Stimulated activated CD8-positive, alpha-beta memory T cell treated with anti-CD3 and anti-CD28 coated beads, Interleukin-4, amount 100 ng/mL, for 4 hours (primary cell): ENCODE measurements at places on chromosomes 2 and 18.

DNA sequence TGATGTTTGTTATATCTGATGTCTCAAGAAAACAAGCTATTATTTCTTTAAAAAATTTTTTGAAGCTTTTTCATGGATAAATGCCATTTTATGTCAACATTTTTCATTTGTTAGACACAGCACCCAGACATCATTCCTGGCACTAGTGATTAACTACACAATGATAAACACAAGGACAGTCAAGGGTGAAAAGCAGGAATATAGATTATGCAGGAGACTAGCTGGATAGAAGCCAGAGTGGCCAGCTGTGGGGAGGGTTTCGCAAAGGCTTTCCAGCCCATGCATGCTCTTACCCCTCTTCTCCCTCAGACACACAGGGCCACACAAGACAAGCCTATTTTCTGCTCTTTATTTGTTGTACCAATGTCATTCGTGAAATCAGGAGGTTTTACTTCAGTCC is 127.1 kb upstream of the TTC39C start:
- no peak for DNase-seq

GRCh38 chr2:16746833-16747232 is 81.2 kb upstream of the CYRIA start:
- DNase-seq, result no peak

DNA sequence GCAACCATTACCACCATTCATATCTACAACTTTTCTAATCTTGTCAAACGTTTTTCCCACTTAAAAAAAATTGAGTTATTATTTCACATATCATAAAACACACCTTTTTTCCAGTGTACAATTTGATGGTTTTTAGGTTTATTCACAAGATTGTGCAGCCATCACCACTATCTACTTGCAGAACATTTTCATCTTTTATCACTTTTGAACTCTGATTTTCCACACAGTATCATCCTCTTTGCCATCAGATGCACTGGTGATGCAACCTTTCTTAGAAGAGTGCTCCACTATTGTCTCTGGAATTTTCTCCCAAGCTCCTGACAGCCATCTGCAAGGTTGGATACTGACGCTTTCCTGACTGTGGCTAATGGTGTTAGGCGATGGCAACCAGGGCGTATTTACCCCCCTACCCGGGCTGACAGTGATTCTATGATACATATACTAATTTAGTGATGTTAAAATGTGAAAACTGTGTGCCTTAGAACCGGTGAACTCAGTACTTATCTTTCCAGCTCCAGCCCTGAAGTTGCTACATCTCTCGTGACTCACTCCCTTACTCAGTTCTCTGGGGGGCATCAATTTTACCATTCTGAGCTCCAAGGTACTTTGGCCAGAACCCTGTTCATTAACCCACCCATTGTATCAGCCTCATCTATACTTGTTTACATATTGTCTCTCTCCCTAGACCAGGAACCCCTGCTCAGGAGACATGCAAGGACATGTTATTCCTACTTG is 105.4 kb upstream of the SPRED2 start:
- no peak for DNase-seq

DNA sequence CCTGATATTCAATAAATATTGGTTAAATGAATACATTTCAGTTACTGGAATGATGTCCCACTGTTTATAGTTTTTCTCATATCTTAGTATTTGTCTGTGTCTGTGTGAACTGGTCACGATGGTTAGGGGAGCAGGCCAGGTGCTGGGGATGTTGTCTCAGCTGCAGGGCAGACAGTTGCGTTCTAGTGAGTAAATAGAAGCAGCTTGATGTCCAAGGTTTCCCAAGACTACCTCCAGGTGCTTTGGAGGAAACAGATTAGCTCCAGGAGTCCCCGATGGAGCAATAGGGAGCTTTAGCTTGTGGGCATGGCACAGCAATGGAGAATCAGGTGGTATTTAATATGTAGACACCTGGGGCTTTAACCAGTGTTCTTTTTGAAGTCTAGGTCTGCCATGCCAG is 75.5 kb downstream of the GULP1 start:
- no peak for DNase-seq

DNA sequence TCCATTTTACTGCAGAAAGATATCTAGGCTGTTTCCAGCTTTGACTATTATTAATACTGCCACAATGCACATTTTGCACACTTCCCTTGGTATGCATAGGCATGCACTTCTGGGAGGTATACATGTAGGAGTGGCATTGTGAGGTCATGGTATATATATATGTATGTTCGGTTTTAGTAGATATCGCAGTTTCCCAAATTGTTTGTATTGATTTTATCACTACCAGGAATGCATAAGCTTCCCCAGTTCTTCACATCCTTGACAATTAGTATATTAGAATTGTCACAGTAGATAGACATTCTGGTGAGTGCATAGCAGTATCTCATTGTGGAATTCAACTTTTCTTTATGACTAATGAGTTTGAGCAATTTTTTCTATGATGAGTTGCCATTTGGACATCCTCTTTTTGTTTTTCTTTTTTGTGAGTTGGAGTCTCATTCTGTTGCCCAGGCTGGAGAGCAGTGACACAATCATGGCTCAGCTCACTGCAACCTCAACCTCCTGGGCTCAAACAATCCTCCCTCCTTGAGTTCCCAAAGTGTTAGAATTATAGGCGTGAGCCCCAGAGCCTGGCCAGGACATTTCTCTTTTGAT is 4.2 kb upstream of the GRB14 start:
- no peak for DNase-seq

GRCh38 chr2:110113961-110114591 is 1.5 kb downstream of the MALL start:
- DNase-seq, result no peak

GRCh38 chr18:25726298-25726697 is 364.1 kb downstream of the SS18 start:
- DNase-seq, result no peak

GRCh38 chr2:165757906-165758675 is 36.0 kb downstream of the GALNT3 start:
- no peak for DNase-seq

DNA sequence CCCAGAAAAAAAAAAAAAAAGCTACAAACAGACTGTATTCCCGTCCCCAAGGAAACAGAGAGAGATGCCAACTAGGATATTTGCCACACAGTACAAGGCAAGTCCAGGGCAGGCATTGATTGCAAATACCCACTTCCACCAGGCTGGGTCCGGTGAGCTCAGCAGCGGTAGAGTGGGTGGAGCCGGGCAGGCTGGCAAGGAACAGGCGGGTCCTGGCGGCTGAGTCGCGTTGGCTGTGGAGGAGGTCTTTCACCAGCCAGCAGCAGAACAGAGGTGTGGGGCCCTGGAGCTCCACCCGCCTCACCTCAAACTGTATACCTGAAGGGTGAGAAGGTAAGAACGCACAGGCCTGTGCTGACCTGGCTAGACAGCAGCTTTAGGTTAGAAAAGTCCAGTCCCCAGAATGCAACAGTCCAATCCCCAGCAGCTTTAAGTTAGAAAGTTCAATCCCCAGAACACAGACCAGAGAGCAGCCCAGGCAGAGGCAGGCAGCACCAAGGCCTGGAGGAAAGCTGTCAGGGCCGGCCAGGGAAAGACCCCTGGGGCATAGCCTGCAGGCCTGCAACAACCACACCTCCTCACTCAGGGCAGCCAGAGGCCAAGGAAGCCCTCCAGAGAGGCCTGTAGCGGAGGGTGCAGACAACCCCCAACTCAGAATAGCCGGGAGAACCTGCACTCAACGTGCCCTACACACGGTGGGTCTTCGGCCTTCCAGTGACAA is 21.9 kb upstream of the MTERF4 start:
- DNase-seq, result no peak

DNA sequence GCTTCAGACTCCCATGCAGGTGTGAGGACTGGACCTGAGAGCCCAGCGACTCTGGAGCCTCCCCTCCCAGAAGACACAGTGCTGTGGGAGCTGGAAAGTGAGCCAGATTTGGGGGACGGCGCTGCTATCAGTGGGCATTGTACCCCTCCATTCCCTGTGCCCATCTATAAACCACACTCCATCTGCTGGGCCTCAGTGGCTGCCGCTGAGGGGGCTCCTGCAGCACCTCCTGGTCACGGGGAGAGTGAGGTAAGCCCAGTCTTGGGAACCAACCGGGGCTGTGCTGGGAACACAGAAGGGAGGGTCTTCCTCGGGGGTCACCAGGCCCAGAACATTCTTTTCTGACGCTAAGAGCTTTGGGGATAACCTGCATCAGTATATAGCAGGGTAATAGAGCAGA is 9.5 kb downstream of the PSD4 start:
- no peak for DNase-seq

DNA sequence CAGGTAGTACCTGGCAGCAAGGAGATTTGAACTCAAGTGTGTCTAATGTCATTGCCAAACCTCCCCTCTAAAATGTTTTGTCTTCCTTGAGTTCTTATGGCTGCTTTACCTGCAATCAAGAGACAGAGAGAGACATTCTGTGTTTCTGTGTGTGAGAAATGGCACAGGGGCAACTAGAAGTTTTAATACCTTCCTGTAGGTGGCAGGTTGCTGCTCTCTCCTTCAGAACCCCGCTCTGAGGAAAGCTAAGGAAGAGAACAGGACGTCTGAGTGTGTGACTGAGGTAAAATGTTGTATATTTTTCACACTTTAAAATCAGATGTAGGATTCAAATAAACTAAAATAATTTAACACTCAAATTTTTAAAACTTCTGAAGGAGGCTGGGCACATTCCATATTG is 19.2 kb downstream of the DTNA start:
- no peak for DNase-seq

DNA sequence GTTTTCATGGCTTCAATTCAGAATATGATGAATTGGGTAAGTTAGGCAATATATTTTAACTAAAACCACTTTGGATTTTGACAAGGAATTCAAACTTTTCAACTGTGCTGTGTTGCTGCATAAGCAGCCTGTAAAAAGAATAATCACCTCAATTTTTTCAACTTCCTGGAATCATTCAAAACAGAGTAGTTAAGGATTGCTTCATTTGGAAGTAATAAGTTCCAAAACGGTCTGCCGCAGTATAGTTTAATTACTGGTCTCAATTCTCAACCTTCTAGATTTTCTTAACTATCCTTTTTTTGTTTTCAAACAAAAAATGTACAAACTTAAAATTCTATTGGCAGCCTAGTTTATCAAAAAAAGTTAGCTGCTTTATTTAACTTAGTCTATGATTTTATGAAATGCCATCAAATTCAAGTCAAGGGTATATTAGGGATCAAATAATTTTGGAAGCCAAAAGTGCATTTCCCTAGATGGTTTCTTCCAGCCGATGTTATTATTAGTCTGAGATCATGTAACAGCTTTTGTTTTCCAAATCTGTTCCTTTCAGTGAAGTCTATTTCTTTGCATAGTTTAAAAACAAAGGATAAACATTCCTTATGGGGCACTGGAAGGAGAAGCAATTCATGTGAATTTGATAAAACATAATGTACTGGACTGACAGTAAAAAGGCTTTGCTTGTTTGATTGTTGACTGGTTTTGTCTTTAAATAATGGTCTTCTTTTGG is 76.1 kb upstream of the ETAA1 start:
- no peak for DNase-seq

DNA sequence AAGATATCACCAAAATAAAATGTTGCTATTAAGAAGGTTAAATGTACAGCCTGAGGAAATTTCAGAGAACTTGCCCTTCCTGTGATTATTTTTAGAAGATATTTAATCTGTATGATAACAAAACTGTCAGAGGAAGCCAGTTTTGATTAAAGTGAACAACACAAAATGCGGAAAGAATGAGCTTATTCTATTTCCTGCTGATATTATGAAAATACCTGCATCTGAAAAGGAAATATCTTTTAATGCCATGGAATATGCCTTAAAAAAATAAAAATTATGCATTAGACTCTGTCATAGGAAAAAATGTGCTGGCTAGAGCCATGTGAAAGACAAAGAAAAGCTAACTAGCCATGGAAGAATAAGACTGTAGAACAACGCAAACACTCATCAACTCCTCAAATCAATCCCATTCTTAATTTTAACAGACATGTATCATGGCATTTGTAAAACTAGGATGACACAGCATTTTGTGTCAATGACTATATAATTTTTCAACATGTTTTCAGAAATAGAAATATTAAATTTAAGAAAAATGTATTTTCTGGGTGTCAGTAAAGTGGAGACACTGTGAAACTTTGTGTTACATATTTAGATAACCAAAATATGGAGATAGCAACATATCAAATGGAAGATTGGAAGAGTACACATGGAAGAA is 1768.2 kb downstream of the SUCLG1 start:
- DNase-seq, result no peak

- DNase-seq, result no peak
Measured at GRCh38 chr2:144459937-144460336, 60.0 kb downstream of the ZEB2 start.

DNA sequence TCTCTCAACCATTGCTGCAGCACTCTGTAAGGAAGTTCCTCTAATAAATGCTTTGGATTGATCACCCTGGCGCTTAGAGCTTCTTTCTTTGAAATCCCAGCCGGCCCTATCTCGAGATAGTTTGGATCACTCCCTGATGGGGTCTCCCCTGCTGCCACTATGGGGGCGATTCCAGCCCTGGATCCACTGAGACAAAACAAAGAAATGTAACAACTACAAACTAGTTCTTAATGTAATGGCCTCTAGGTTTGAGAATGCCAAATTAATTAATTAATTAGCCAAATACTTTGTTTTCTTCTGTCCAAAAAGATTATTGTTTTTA is 15.2 kb downstream of the SRSF7 start:
- DNase-seq, result no peak

DNA sequence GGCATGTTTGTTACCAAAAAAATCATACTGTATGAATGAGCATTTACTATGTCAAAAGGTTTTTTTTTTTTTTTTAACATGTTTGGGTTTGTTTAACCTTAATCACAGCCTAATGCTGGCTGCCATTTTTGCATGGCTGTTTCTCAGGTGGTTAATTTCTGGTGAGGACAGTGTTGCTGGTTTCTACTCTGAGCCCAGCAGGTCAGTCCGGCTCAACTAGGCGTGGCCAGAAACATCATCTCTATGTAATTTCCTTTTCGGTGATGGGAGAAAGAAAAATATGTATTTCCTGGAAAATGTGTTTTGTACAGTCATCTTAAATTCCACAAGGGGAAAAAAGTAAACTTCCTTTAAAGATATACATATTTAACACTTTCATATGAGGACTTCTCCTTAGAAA is 24.9 kb upstream of the BZW1 start:
- no peak for DNase-seq

DNA sequence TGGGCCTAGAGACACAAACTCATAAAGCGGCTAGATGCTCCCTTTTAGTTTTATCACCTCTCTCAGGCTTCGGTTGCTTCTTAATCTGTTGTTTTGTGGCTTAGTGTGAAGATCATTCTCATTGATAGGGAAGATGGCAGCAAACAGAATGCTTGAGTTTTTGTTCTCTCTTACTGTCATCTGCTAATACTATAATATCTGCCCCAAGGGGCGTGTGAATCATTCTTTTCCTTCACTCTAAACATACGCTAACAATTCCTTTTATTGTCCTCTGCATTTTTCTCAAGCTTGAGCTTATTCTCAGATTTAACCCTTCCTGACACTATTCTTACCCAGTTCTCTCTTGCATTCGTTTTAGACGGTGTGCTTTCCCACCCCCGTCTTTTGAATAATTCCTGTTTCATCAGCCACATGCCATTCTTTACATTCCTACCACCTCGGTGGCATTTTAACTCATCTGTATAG is 323.9 kb upstream of the NRP2 start:
- DNase-seq, result no peak
